ENCODE measurements at places on chromosomes 4 and X.

DNA sequence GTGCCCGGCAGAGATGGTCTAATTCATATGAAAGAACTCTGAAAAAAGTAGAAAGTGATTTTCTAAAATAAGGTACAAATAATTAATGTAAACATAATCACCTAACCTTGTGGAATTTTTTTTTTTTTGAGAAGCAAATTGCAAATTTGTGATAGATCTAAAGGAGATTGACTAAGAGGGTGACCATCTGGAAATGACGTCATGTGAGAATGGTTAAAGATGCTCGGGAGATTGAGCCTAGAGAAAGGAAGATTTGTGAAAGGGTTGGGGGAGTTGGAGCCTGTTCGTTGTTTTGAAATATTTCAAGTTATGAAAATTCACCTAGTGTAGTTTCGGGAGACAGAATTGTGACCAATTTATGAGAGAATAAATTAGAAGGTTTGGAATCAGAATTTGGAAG lies 115.7 kb upstream of the ANK2 start:
- DNase-seq, result no peak

GRCh38 chr4:172344308-172344938 lies 531.2 kb downstream of the GALNTL6 start:
- no peak for DNase-seq

- DNase-seq, result peak; percentile 24
Observed at GRCh38 chr4:48341776-48342605, 662 bp downstream of the SLAIN2 start.

DNA sequence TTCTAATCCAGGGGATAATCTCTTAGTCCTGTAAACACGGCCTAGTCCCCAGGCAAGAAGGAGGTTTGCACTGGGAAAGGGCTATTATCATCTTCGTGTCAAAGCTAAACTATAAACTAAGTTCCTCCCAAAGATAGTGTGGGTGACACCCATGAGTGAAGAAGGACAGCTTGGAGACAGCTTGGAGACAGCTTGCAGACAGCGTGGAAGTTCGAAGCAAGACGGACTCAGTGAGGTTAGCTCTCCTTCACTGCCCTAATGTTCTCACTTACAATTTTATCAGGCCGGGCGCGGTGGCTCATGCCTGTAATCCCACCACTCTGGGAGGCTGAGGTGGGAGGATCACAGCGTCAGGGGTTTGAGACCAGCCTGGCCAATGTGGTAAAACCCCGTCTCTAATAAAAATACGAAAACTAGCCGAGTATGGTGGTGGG lies 19.2 kb upstream of the PLCXD1 start:
- DNase-seq, result no peak

DNA sequence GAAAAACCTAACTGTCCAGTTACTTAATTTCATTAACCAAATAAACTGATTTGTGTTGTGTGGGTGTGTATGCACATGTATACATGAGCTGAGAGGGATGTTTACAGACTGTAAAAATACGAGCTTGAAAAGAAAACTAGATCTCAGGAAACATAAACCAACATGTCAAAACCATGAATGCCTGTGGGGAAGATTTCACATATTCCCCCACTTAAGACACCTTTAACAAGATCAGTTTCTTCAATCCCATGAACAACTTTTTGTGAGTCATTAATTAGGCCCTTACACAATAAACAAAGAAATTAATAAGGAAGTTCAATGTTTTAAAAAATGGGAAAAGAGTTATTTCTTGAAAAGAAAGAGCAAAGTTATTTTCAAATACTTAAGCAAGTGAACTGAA lies 170.8 kb downstream of the ZNF674 start:
- no peak for DNase-seq

- no peak for DNase-seq
Observed at GRCh38 chr4:16116493-16116990, 32.7 kb upstream of the PROM1 start.

DNA sequence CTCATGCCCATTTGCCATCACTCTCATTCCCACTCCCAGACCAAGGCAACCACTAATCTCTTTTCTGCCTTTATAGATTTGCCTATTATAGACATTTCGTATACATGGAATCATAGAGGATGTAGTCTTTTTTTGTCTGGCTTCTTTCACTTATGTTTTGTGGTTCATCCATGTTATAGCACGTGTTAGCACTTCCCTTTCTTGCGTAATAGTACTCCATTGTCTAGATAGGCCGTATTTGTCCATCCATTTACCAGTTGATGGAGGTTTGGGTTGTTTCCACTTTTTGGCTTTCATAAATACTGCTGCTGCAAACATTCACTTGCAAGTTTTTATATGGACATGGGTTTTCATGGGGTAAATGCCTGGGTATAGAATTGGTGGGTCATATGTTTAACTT lies 48.4 kb downstream of the KIF4A start:
- no peak for DNase-seq

- no peak for DNase-seq
Observed at GRCh38 chrX:25049971-25050370, 34.2 kb upstream of the ARX start.

- no peak for DNase-seq
Observed at GRCh38 chr4:11455201-11455835, 26.6 kb upstream of the HS3ST1 start.

GRCh38 chr4:85919200-85919887 lies 440.5 kb downstream of the MAPK10 start:
- DNase-seq, result no peak

- DNase-seq, result peak; percentile 0
Observed at GRCh38 chrX:526295-527224, 104.0 kb upstream of the SHOX start.

- no peak for DNase-seq
Observed at GRCh38 chr4:183610033-183610432, 49.0 kb downstream of the RWDD4 start.

DNA sequence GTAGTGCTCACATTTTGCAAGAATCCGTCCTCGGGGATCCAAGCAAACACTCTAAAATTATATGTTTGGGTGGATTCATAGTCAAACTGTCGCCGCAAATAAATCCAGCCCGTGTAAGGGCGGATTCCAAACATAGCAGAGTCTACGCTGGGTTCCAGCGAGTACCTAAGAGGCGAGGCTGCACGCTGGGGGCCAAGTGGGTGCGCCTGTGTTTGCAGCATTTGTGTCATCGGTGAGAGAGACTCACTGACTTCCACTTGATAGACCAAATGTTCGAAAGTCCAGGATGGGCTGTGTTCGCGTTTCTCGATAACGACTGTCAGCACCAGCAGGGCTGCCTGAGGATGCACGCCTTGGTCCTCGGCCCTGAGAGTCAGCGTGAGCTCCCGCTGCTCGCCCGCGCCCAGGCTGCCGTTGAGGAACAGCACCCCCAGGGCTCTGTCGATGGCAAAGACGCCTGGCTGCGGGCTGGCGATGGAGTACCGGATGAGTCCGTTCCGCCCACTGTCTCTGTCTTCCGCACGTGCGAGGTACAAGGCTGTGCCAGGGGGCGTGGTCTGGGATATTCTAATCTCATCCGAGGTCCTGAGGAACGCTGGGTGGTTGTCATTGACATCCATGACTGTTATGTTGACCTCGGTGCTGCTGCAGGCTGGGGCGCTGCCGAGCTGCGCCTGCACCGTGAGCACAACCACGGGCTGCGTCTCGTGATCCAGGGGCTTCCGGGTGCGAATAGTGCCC lies 158.7 kb downstream of the DCHS2 start:
- peak; percentile 53 for DNase-seq

- no peak for DNase-seq
Observed at GRCh38 chr4:19486400-19486799, 765.3 kb upstream of the SLIT2 start.

- DNase-seq, result no peak
Observed at GRCh38 chr4:13445841-13446790, 38.0 kb downstream of the RAB28 start.

DNA sequence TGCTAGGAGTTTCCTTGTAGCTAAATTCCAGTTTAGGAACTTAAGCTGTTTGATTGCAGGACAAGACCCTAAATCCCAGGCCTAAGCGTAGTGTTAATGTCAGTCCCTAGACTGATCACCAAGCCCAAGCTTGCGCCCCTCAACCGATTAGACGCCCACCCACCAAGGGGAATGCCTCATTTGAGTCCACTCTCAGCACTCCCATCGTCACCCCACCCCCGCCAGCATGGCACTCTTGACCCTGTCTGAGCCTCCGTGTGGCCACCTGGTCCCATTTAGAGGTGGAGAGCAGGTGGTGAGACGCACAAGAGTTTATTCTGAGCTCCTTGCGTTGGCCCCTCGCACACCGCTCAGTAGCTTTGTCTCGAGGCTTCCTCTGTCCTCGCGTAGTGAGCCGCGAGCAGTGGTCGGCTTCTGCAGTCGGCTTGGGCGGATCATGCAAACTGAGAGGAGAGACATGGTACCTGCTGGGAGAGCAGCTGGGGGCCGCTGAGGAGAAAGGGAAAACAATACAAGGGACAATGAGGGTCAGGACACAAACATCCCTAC lies 48.5 kb upstream of the ZNF157 start:
- no peak for DNase-seq

DNA sequence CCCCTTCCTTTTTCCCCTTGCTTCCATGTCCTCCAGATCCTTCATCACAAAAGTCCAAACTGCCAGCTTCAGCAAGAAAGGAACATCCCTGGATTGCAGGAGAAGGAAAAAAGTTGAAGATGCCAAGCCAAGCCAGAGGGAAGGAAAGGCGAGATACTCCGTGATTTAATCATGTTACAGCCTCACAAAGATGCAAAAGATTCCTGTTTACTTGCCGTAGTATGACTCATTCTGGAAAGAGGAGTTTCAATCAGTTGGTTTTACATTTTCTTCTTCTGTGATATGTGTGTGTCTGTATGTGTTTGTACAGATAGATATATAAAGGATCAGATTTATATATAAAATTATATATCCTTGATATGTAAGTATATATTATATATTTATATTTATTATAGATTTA lies 69.3 kb downstream of the BTC start:
- DNase-seq, result no peak

DNA sequence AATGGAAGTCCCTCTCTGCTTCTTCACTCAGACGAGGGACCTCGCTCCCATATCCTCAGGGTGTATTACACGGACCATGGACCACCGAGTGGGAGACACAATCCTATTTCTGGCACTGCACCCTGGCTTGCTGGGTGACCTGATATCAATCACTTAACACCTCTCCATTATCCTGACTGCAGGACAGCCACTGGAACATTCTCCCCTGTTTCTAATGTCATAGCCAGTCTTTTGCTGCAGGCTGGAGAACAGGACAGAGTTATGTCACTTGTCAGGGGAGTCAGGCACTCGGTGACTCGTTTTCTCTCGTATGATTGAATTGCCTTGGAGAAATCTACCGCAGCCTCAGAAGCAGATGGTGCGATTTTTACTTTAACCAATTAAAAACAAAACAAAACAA lies 219.1 kb upstream of the IGFBP7 start:
- DNase-seq, result no peak

- DNase-seq, result no peak
Observed at GRCh38 chrX:97820170-97820569, 936.5 kb downstream of the RPA4 start.

DNA sequence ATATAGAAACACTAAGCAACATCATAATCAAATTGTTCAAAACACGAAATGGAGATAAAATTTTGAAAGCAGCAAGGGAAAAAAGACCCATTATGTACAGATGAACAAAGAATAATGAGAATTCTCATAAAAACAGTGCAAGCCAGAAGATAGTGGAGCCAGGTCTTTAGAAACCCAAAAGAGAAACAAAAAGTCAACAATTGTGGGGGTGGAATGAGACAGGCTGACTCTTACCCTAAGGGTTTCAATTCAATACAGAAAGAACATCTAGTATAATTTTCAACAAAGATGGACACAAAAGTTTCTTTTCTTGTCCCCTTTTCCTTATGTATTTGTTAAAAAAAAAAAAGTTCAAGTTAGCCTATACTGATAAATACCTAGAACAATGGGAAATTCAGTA lies 34.0 kb upstream of the MAGEB2 start:
- no peak for DNase-seq

DNA sequence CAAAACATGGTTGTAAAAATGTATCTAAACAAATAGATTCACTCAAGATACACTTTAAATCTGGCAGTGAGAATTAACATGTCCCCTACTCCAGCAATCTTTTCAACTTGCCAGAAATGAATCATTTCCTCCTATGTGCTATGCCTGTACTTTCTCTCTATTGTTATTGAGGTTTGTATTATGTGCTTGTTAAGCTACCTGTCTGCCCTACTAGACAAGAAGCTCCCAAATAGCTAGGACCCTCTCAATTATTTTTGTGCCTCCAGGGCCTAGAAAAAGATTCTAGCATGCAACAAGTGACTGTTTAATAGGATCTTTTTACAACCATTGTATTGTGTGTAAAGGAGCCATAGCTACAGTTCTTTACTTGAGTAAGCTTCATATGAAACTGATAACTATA lies 3.5 kb upstream of the SAP30 start:
- DNase-seq, result no peak

GRCh38 chr4:13176741-13177142 lies 307.4 kb downstream of the RAB28 start:
- DNase-seq, result no peak

DNA sequence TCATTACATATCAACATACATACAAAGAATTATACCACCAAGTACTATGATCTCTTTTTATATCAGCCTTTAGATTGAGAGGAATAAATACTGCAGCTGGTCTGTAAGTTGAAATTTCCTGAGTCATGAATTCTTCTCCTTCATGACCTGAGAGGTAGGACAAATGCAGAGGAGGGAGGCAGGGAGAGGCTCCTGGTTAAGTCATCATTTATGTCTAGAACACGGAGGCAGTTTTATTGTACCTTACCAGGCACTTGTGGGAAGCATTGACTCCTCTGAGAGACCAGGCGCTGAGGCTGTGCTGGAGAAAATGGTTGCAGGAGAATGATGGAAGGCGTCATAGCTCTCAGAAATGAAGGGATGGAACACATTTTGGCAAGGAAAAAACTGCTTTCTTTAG lies 12.5 kb upstream of the CASK start:
- no peak for DNase-seq

GRCh38 chr4:184273166-184274147 lies 55.8 kb upstream of the ENPP6 start:
- DNase-seq, result no peak

GRCh38 chr4:108449129-108449528 lies 171.2 kb upstream of the RPL34 start:
- DNase-seq, result no peak

GRCh38 chr4:147777456-147778091 lies 45.7 kb downstream of the ARHGAP10 start:
- DNase-seq, result no peak

DNA sequence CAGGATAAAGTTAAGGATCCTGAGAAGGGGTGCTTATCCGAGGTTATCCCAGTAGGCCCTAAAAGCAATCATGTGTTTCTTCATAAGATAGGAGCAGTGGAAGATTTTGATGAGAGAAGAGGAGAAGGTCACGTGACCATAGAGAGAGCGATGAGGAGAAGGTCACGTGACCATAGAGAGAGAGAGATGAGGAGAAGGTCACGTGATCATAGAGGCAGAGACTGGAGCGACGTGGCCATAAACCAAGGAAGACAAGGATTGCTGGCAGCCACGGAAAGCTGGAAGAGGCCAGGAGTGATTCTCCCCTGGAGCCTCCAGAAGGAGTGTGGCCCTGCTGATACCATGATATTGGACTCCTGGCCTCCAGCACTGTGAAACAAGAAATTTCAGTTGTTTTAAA lies 38.4 kb upstream of the ZNF518B start:
- no peak for DNase-seq

GRCh38 chr4:15402974-15403373 lies 24.9 kb upstream of the C1QTNF7 start:
- DNase-seq, result no peak

- DNase-seq, result no peak
Observed at GRCh38 chrX:48902135-48902534, 4.4 kb downstream of the PQBP1 start.

- no peak for DNase-seq
Observed at GRCh38 chrX:153055871-153056749, at the start of gene PNMA3. Gene PNMA3 (plus strand): TSS chrX:153056470. CDS start chrX:153057056, 586 bp downstream.

Measured in stimulated activated CD4-positive, alpha-beta T cell treated with anti-CD3 and anti-CD28 coated beads, Interleukin-15, amount 100 ng/mL, for 48 hours (primary cell).